ENCODE measurements at places on chromosomes 4 and X.

GRCh38 chr4:26780539-26780938 is 80.1 kb upstream of the STIM2 start:
- no peak for DNase-seq

GRCh38 chr4:157779081-157779480 is 393.7 kb downstream of the GASK1B start:
- no peak for DNase-seq

GRCh38 chr4:173530326-173531085 is 477 bp upstream of the HAND2 start:
- no peak for DNase-seq

- no peak for DNase-seq
Observed at GRCh38 chr4:146318894-146319293, 104.6 kb downstream of the REELD1 start.

DNA sequence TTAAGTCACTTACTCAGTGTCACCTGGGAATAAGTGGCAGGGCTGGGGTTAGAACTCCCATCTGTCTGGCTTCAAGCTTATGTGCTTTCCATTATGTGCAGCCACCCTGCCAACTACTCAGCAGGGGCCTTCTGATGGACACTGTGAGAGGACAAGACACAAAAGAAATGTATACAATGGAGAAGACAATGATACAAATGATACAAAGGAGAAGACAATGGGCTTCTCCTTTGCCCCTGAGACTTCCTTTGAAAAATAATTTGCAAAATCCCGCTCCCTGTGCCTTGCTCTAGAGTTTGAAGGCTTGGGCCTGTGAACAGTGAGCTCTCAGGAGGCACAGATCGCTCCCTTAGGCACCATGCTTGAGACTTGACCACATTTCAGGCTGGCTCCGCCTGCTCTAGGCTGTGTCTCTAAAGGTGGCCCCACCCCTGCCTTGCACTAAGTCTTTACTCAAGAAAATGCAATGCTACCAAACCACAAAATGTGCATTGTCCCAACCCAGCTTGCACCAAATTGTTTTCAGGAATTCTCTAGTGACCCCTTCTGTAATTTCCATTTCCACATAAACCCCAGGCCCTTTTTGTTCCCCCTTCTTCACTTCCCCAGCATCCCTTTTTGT is 27.1 kb upstream of the STX18 start:
- no peak for DNase-seq

GRCh38 chr4:128635955-128636560 is 173.4 kb upstream of the JADE1 start:
- DNase-seq, result no peak

GRCh38 chr4:39936565-39937418 is 40.9 kb downstream of the PDS5A start:
- DNase-seq, result no peak

DNA sequence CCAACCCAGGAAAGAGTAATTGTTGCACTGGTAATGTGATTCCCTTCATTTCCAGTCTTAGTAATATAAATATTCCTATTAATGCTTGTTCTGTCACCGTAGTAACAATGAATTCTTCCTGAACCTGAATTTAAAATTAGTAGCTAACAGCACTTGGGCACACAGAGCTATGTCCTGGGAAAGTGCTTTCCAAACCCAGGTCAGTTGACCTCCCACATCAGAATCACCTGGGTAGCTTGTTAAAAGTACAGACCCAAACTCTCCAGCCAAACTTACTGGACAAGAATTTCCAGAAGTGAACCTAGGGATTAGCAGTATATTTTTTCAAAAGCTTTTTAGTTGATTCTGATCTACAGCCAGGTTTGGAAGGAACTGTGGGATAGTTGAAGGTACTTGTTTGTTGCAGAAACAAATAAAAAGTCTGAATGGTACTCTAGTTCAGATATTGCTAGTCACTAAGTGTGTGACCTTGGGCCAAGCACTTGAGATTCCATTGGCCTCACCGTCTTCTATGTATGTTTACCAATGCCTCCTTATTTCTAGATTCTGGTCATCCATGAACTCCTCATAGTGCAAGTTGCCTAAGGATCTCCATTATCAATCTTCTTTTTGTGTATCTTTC is 192.9 kb upstream of the CNKSR2 start:
- DNase-seq, result no peak

DNA sequence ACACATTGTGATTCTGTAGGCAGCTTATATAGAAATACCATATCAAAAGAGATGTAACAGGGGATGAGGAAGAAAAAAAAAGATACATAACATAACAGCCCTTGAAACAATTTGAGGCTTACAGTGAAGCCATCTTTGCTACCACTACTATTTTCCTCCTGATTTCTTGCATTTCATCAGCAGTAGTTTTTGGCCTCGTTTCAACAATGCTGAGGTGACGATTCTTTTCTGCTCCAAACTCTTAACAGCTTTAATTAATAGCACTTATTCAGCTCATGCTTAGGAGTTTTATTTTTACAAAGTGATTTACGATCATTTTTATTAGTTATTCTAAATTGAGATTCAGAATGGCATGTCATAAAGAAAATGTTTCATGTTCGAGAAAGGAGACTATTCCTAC is 163.2 kb downstream of the DCK start:
- no peak for DNase-seq

DNA sequence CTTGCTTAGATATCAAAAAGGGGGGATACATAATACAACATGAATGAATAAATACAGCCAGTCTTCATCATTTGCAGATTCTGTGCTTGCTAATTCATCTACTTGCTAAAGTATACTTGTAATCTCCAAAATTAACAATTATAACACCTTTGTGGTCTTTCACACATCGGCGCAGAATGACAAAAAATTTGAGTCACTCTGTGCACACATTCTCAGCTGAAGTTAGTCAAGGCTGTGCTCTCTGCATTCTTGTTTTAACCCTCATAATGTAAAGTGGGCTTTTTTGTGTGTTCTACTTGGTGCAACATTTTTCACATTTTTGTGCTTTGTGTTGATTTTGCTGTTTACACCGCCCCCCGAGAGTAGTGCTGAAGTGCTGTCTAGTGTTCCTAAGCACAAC is 65.8 kb upstream of the GPRIN3 start:
- no peak for DNase-seq

GRCh38 chr4:21307709-21308108 is 607.5 kb downstream of the PACRGL start:
- no peak for DNase-seq

DNA sequence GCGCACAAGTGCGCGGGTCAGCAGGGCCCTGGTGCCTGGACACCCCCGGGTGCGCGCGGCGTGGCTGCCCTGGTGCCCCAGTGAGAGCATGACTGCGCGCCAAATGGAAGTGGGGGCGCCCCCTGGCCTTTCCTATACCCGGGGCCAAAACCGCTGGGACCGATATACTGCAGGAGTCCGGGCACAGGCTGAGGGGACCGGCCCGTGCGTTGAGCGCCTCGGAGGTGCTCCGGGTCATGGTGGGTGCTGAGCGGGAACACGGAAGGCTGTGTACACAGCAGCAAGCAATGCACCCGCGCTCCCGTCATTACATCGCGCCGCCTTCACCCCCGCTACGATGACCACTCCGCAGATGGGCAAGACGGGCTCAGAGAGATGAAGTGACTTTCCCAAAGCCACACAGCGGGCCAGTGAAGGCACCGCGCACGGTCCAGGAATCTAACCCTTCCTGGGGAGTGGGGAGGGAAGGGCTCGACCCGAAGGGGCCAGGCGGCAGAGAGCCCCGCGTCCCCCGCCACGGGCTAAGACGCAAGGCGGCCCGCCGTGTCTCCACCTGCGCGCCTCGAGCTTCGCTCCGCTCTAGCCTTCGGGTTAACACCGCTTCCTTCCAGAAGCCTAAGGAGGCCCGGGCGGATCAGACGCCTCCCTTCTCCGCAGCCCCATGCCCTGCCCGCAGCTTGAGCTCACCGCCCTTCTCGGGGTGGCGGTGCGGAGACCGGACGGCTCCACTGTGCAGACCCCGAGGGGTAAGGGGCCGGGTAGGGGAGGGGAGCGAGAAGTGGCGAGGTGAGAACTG is 11.3 kb downstream of the HMX1 start:
- DNase-seq, result no peak

GRCh38 chrX:30888526-30889146 is 418 bp downstream of the TAB3 start:
- peak; percentile 19 for DNase-seq

- no peak for DNase-seq
Observed at GRCh38 chr4:7757501-7758471, 181.9 kb downstream of the AFAP1 start.

GRCh38 chrX:111309083-111309482 is 38.8 kb upstream of the CAPN6 start:
- DNase-seq, result no peak

GRCh38 chr4:150209140-150209829 is 131.0 kb downstream of the DCLK2 start:
- DNase-seq, result peak; percentile 13

DNA sequence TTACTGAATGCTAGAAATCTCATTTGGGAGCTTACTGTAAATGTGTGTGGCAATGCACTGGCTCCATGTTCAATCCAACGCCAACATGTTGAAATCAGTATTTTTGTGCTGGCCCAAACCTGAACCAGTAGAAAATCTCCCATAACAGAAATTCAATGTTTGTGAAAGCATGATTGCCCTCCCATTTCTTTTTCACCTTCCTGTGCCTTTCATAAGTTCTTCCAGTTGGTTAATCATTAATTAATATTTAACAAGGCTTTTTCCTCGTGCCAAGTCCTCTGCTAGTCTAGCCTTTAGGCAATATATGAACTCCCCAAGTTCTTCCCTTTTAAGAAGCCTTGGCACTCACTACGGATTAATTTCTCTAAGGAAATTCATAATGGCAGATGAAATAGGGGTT is 1.3 kb upstream of the PLS3 start:
- no peak for DNase-seq

DNA sequence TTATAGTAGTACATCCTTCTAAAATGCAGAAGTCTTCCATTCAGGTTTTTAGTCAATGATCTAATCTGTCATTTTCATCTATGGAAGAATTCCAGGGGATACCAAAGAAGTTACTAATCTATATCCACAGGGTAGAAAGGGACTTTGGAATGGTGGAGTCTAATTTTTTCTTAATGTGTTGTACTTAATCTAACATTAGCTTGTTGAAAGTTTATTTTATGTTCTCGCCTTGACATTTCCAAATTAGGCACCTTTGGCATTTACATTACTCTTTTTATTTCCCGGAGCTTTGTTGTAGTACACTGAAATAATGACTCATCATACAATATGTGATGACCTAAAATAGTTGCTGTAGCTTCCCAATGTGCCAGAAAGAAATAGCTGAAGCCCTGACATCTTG is 91.5 kb downstream of the HTR2C start:
- DNase-seq, result no peak

DNA sequence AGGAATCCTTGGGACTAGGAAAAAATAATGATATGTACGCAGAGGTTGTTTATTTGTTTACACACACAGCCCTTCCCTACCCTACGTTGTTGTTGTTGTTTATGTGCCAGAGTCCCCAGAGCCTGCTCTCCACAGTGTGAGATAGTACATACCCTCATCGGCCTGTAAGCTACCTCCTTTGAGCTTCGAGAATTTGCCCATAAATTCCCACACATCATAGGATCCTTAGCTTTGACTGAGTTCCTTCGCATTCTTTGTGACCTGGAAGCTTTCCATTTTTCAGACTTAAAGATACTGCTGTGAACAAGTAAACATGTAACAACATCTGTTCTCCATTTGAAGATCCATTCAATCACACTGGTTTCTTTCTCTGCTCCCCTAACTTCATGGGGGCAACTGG is 114.5 kb downstream of the IRF2 start:
- DNase-seq, result no peak

DNA sequence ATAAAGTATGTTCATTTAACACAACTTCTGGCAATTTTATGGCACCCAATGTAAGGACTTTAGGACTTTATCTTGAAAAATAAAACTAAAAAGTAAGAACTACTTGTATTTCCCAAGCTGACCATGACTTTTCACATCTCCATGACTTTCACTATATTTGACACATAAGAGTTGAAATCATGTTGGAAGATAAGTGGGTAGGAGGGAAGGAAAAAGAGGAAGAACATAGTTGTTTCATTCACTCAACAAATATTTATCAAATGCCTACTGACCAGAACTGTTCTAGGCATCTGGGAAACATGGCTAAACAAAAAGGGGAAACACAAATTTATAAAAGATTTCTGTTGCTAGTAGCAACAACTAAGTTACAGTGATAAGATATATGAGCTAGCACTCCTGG is 16.0 kb downstream of the SCLT1 start:
- no peak for DNase-seq

GRCh38 chr4:76690011-76690905 is 207.7 kb downstream of the SOWAHB start:
- no peak for DNase-seq

GRCh38 chr4:11230866-11231265 is 197.8 kb downstream of the HS3ST1 start:
- DNase-seq, result no peak

DNA sequence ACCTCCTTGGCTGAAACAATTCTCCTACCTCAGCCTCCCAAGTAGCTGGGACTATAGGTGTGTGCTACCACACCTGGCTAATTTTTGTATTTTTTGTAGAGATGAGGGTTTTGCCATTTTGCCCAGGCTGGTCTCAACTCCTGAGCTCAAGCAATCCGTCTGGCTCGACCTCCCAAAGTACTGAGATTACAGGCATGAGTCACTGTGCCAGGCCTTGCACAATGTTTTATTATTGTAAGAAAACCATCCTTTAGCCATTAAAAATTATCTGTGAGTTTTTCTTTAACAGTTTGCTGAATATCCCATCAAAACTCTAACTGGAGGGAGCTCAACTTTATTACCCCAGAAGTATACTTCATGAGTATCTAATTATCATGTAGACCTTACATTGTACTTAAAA is 900.3 kb downstream of the PCDH7 start:
- DNase-seq, result no peak

- DNase-seq, result peak; percentile 37
Observed at GRCh38 chrX:43750248-43750676, 94.2 kb downstream of the MAOA start.

DNA sequence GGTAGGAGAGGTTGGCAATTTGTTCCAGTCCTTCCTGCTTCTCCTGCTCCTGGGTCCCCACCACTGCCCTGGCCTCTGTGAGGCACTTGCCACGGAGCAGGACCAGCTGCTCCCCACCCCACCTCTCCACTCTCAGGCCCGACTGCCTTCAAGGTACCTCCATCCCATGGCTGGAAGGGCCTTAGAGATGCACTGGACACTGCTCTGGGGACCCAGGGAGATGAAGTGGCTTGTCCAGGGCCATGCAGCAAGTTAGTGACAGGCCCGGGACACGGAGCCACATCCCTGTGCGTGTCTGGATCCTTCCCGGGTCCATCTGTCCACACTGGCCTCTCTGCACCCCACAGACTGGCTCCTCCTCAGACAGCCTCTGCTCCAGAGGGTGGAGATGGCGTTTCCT is 105.3 kb downstream of the CPZ start:
- DNase-seq, result no peak

- no peak for DNase-seq
Observed at GRCh38 chr4:118973295-118973694, 84.6 kb downstream of the SYNPO2 start.

- DNase-seq, result no peak
Observed at GRCh38 chrX:15216280-15216679, 53.6 kb downstream of the ASB9 start.

GRCh38 chr4:185369731-185370130 is 26.0 kb downstream of the LRP2BP start:
- DNase-seq, result no peak

- no peak for DNase-seq
Observed at GRCh38 chr4:185541251-185541727, 6.0 kb upstream of the PDLIM3 start.

All from activated CD4-positive, alpha-beta T cell treated with anti-CD3 and anti-CD28 coated beads, Interleukin-2, amount 10 ng/mL, durations not matched to agents 7 days and 5 days (primary cell).